ENCODE measurements at places on chromosomes 4 and X.

GRCh38 chr4:84470204-84470785 is 28.8 kb downstream of the NKX6-1 start:
- no peak for DNase-seq

- DNase-seq: no peak
These were observed 547.2 kb upstream of the ADGRL3 start for GRCh38 chr4:60652933-60653332.

GRCh38 chrX:35289952-35290351 is 347.4 kb downstream of the FAM47B start:
- DNase-seq: no peak

DNA sequence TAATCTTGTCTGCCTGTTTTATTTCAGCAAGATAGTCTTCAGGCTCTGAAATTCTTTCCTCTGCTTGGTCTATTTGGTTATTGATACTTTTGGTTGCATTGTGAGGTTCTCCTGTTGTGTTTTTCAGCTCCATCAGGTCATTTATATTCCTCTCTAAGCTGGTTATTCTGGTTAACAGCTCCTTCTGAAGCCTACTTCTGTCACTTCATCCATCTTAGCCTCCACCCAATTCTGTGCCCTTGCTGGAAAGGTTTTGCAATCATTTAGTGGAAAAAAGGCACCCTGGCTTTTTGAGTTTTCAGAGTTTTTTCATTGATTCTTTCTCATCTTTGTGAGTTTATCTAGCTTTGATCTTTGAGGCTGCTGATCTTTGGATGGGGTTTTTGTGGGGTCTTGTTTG is 647.7 kb downstream of the SPRY1 start:
- no peak for DNase-seq

DNA sequence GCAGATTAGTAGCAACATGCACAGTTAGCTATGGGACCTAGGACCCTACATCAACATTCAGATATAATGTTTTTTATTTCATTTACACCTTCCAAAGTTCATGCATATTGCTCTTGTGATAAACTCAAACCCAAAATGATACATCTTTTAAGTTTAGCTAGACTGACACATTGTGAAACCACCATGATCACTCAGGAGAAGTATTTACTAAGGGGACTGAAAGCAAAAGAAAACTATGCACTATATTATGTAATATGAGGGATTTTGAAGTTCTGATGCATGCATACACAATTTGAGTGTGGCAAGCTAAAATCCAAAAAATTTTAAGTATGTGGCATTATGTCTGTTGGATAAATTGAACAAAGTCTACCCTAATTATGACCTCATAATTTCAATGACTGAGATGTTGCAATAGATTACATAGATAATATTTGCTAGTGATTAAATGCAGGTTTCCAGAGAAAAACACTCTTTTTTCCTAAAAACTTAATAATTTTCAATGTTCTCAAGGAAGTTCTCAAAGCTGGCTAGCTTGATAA is 914.8 kb upstream of the GRIA3 start:
- no peak for DNase-seq

- DNase-seq: no peak
These were observed 108.4 kb upstream of the ATXN3L start for GRCh38 chrX:13428053-13428786.

DNA sequence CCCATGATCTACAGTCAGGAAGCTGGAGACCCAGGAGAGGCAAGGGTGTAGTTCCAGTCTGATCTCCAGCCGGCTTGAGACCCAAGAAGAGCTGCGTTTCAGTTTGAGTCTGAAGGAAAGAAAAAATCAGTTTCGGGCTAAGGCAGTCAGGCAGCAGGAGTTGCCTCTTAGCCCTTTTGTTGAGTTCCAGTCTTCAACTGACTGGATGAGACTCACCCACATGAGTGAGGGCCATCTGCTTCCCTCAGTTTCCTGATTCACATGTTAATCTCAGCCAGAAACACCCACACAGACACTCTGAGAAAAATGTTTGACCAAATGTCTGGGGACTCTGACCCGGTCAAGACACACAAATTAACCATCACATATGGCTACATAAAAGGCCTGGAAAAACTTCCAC is 73.6 kb upstream of the ELOVL6 start:
- no peak for DNase-seq

- no peak for DNase-seq
These were observed 69.6 kb downstream of the ENPP6 start for GRCh38 chr4:184147858-184148737.

GRCh38 chrX:41621222-41621723 is 67.5 kb upstream of the GPR34 start:
- DNase-seq: peak; percentile 5

GRCh38 chr4:132991111-132991510 is 158.0 kb upstream of the PCDH10 start:
- DNase-seq: no peak

DNA sequence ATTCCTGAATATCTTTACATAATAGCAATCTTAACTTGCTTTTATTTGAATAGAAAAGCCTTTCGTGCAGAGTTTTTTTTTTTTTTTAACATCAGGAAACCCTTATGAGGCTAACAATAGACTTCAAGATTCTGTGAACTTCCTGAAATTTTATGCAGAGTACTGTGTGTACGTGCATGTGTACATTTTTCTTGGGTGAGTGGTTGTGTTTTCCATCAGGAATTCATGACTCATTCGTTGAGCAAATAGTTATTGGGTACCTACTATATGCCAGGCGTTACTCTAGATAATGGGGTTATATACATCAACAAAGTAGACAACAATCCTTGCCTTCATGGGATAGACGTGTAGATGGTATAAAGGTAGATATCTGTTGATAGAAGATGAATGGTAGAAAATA is 59.1 kb downstream of the MRPL1 start:
- DNase-seq: no peak

- no peak for DNase-seq
These were observed 51.7 kb upstream of the CLCN4 start for GRCh38 chrX:10104958-10105658.

- no peak for DNase-seq
These were observed 619.7 kb downstream of the GRXCR1 start for GRCh38 chr4:43512253-43512652.

DNA sequence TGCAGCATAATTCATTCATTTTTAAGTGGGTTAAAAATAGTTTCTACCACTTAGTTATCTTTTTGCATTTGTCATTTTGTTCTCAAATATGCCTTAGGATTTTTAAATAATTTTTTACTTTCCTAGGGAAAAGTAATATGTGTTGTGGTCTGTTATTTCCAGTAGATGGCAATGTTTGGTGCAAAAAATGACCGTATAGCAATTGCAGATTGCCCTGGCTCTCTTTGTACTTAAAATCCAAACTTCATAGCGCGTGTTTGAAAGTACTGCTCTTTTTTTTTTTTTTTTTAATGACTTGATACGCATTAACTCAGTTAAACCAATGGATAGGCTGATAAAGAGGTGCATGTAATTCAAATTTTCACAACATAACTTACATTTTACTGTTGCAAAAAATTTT is 74.4 kb upstream of the RBMX start:
- DNase-seq: peak; percentile 6

- DNase-seq: peak; percentile 10
These were observed 168.1 kb downstream of the VSIG4 start for GRCh38 chrX:65871671-65872311.

DNA sequence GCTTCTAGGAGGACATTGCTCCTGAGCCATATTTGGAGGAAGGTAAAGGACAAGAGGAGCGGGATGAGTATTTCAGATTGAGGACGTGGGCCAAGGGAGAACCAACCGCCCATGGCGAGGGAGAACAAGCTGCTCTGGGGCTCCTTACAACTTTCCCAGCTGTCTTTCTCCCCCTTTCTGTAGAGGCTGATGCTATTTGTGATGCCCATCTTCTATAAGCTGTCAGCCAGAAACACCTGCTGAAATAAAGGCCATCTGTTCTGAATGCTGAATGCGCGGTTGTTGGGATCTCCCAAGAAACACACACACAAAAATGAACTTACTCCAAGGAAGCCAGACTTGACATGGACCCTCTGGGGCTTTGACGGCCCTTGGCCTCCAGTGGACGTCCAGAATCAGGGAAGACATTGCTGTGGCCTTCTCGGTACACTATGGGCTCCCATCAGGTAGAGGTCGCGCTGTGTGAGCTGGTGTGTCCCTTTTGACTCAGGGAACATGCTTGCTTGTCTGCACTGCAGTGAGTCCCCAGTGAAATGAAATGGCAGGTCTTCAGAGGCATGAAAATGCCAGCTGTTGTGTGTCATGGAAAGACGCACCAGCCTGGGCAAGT is 30.9 kb downstream of the RWDD4 start:
- no peak for DNase-seq

DNA sequence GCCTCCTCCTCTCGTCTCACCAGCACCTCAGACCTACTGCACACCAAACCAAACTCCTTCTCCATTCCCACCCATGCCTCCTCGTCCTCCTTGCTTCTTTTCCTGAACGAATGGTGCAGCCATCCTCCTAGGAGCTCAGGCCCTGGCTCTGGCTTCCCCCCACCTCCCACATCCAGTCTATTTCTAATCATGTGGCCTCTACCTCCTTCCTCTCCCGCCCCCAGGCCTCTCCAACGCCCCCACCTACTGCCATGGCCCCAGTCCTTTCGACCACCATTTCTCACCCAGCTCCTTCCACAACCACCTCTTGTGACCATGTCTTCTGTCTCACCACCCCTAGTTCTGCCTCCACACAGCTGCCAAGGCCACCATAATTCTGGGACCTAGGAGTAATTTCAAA is 127.1 kb downstream of the PJA1 start:
- DNase-seq: no peak

GRCh38 chr4:102342404-102343074 is 2.7 kb downstream of the SLC39A8 start:
- DNase-seq: no peak

DNA sequence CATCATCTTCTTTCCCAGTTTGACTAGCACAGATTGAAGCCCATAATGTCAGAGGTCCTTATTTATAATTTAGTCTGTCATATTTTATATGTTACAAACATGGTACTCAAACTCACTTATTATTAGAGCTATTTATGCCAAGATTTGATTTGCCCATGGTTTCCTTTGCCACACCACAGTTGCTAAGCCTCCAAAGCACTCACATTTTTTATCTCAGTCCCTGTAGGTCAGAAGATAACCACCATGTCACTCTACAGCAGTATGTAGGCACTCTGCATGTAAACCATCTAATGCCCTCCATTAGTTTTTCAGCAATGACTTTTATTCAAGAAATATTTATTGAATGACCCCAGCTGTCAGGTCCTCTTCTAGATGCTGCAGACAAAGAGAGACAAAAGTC is 6.7 kb downstream of the STATH start:
- DNase-seq: no peak

DNA sequence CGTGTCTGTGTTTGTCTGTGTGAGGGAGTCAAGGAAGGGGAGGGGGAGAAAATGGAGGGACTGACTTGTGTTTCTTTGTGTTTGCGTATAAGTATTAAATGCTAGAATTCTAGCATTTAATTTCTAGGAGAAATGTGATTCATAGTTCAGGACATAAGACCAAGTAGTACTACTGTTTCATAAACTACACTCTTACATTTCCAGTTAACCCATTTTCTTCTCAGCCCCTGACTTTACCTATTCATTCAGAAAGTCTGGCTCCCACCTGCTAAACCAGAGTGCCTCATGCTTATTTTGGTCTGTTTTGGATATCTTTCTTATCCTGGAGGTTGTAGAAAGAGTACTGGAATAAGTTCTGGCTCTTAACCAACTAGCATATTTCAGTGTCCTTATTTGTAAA is 14.2 kb downstream of the EDA start:
- DNase-seq: no peak

DNA sequence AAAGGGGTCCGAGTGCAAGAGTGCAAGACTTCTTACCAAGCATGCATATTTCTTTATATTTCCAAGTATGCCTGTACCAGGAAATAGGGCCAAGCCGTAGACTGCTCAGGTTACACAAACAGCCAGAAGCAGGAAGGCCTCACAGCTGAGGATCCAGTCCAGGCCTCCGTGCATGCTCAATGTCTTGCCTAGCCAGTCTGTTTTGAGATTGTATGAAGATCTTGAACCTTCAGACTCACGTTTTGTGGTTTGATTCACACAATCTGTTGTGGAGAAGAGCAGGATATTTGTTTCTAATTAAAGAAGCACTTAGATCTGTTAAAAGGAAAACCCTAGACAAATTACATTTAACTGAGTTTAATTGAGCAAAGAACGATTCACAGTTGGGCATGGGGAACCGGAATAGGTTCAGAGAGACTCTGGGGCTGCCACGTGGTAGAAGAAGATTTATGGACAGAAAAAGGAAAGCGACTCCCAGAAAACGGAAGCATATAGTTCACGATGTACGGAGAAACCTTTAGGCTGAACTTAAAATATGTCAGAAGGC is 1.2 kb downstream of the MGST2 start:
- DNase-seq: no peak

DNA sequence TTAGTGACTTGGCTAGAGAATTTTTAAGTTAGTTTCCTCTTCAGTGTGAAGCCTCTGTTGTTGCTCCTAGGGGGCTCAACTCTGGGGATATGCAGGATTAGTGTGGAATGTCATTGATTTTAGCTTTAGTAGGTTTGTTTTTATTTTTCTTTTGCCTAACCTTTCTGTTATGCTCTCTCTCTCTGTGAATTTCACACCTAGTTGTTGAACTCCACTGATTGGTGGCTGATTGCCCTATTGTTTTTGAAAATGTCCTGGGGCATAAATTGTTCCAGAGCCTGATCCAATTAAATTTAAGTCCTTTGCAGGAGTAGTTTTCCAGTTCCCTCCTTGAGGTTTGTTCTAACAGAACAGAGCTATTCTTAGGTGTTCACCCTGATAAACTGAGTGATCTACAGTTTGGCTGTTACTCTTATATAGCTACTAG is 393.3 kb upstream of the CTSO start:
- DNase-seq: no peak

DNA sequence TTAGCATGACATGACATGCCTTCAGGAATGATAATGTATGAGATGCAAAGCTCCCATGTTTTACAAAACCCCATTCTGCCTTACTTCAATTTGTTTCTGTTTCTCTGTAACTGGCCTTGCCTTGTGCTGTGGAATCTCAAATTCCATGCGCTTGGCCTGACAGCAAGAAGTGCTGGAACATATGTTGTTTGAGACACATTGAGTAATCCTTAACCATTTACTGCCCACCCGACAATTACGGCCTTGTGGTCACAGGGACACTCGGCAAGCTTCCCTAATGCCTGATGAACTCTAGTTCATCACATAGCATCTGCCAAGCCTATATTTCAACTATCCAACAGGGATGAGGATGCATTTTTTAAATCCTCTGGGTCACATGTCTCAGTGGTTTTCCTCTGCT is 226.4 kb upstream of the CASK start:
- DNase-seq: no peak

- DNase-seq: no peak
These were observed 106.4 kb downstream of the MID1 start for GRCh38 chrX:10513974-10514373.

- no peak for DNase-seq
These were observed 42.5 kb upstream of the LEF1 start for GRCh38 chr4:108210989-108211835.

GRCh38 chrX:71958281-71958675 is 47.6 kb downstream of the NHSL2 start:
- no peak for DNase-seq
